ENCODE measurements at places on chromosomes 13 and 19.
A peak's percentile ranks its signal among the peaks of the same experiment; 100 is the strongest.

GRCh38 chr13:74132776-74133656 is 1.2 kb downstream of the KLF12 start:
- DNase-seq, result peak; percentile 51

DNA sequence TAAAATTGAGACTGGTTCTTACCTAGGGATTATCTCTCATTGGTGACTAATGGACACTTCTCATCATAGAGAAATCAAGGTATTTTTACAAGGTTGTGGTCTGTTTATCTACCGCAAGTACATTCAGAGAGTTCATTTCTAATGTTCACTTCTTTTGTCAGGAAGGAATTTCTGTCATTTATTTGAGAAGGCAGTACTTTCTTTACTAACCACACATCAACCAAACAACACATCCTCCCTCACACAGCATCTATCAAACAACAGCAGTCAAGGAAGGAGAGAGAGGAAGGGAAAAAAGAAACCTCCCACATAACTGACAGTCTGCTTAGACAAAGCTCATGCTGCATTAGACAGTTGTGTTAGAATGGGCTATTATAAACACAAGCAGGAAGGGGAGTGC is 182.3 kb upstream of the KLF12 start:
- DNase-seq, result no peak

DNA sequence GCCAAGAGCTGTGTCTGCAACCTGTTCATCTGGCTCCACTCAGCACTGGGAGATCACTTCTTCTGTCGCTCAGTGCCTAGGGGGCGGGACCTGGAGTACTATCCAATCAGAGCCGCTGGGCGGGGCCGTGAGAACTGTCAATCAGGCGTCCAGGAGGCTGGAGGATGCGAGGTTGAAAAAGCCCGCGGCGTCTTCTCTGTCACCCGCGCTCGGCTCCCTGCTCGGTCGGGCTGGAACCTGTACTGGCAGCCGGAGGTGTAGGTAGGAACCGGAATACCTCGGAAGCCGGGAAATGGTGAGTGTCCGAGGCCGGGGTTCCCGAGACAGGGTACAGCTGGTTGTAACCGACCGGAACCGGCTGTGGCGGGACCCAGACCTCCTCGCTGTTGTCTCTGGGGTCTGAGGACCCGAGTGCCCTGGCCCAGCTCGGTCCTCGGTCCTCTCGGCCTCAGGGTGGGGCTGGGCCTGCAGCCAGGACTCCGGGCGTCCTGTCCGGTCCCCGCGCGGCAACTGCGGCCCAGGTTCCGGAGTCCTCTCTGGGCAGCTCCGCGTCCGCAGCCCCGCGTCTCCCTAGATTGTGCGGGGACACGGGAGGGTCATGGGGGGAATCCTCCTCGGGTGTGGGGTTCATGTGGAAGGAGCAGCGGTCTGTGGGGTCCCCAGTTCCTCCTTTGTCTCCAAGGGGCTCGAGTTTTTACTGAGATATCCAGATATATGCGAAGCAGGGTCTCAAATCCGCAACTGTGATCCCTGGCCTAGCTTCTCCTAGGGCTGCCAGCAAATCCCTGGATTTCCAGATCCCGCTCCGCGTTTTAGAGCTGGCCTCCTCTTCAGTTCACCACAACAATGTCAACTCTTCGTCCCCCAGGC is 42.6 kb downstream of the ZNF627 start:
- DNase-seq, result peak; percentile 95

GRCh38 chr13:111490611-111491010 is 170.2 kb downstream of the TEX29 start:
- DNase-seq, result no peak

- no peak for DNase-seq
Observed at GRCh38 chr19:54124393-54124792, 8.8 kb downstream of the PRPF31 start.

Measured in EL (cell line).